ENCODE measurements at places on chromosomes 12 and 14.

DNA sequence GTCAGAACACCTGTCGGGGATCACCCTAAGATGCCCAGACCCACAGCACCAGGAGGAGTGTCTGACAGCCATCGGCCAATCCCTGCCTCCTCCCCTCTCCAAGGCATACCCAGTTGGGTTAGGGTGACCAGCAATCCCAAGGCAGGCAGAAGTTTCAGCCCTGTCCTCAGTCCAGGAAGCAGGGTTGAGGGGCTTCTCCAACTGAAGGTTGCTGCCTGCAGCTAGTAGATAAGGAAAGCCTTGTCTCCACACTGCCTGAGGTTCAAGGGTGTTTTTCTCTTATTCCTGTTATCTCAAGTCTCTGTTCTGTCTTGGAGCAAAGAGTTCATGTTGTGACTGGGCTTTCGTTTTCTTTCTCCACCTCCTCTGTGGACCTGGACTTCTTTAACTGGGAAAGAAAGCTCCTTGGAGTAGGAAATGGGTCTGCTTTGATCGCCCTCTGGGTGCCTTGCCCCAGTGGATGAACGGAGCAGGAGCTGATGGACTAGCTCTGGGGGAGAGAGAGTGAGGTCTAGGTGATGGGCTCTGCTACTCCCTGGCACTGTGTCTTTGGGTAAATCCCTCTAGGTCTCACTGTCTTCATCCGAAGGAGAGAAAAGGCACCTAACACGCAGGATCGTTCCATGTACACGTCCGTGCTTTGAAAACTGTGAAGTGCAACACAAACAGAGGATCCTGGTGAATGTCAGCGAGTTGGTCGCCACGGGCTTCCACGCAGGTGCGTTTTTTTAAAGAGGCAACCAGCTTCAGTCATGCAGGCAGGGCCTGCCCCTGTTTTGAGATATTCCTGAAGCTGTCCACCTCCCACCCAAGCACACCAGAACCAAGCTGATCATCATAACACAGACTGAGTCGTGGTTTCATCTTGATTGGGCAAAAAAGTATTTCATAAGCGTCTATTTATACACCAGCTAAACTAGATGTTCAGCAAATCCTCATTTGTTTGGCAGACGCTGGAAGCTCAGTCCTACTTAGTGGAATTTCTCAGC is 52.5 kb upstream of the FOXN3 start:
- DNase-seq = no peak

DNA sequence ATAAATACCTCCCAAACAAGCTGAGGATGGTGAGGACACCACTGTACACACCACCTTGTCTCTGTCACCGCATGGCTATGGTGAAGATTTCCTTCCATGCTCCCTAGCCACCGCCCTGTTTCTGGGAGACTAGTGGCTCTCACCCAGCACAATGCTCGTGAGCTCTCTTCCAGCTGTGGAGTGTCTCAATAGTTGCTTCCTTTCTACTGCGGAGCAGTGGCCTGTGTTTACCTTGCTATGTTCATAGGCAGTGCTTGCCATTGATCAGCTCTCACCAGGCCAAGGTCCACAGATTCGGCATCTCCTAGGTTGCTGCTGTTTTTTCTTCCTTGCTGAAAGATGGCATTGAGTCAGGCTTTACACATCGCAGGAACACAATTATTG is 313.6 kb upstream of the RTL1 start:
- no peak for DNase-seq

DNA sequence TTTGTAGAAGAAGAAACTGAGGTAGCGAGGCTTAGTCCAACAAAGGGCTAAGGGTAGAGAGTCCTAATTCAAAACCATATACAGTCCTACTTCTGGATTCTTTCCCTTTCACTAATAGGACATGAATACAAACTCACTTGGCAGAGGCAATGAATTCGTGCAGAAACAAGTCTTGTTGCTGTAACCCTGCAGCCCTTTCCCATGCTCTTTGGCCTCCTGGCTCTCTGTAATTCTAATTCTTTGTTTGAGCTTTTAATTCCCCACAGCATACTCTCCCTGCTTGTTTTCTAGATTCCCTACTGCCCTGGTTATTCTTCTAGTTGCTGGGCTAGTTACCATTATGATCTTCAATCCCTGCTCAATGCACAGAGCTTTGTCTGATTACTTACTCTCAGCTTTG is 381.4 kb downstream of the ETNK1 start:
- no peak for DNase-seq

DNA sequence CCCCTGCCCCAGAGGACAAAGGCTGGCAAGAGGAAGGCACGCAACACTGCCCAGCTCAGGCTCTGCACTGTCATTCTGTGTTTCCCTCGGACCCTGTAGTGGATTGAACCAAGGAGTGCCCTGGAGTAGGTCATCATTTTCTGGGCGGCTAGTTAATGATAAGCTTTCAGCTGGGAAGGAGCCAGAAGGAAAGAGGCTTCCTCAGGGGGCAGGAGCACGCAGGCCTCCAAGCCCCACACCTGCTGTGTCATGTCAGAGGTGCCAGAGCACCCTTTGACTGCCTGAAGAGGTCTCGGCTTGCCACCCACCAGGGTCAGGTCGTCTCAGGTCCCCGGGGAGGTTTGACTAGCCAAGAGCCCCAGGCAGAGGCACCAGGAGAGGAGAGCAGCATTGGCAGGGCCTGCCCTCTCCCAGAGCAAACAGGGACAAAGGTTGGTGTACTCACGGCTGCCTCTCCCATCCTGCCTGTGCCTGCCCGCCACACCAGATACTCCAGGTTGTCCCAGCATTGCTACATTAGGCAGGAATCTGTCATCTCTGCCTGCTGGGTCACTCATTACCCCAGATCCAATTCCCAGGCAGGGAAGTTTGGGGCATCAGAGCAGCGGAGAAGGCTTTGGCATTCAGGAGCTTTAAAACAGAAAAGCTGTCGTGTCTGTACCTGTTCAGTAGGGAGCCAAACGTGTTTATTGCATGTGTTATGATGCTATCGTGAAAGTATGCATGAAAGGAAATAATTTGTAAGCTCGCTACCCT is 33.5 kb upstream of the ATP2A2 start:
- no peak for DNase-seq

GRCh38 chr14:103130965-103131364 is 7.7 kb downstream of the TNFAIP2 start:
- no peak for DNase-seq

- DNase-seq = no peak
Measured at GRCh38 chr12:103012884-103013283, 55.4 kb downstream of the ASCL1 start.

DNA sequence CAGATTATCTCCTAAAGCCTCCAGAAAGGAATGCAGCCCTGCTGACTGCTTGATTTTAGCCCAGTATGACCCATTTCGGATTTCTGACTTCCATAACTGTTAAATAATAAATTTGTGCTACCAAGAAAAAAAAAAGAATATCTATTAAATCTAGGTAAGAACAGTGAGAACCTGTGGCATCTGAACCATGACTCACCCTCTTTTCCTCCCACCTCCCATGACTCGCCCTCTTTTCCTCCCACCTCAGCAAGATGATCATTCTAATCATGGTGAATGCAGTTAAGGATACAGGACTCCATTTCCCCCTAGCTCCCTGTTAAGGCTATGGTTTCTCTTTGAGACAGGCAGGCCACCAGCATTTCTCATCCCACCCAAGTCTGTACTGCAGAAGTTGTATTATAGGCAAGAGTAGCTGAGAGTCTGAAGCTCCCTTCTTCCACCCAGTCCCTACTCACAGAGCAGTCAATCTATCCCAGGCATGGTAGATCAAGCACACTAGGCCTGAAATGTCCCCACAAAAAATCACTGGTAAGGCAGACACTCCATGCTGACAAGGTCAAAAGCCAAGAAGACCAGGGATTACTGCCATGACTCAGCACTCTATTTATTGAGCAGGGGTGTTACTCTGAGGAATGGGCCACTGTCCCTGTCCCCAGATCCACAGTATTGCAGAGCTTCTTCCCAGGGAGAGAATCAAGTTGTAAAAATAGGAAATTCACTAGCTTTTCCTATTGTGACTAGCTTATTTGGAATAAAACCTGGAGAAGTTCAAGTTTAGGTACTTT is 188.9 kb downstream of the ADAMTS20 start:
- DNase-seq = no peak

DNA sequence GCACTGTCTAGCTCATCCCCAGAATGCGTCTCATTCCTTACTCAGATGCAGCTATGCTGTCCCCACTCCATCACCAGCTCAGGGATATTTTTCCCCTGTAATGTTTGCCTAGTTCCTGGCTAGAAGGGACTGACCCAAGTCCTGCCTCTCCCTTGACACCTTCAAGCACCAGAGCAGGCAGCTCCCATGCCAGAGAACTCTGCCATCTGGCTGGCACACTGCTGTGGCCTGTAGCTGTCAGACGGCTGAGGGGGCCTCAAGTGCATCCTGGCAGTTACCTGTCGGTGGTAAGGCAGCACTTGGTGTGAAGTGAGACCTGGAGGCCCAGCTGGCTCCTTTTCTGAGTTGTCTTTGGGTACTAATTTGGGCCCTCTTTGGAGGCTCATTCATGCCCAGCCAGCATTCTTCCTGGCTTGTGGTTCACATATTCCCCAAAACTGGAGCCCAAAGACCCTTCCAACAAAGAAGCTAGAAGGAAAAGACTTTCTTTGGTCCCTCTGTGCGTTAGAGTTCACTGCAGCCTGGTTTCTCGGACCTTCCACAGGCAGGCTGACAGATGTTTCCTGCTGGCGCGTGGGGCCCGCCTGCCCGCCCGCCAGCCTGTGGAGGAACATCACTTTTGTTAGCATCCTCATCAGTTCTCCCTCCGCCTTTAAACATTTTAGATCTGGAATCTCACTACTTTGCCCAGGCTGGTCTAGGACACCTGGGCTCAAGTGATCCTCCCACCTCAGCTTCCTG is 33.0 kb downstream of the RNF34 start:
- no peak for DNase-seq

DNA sequence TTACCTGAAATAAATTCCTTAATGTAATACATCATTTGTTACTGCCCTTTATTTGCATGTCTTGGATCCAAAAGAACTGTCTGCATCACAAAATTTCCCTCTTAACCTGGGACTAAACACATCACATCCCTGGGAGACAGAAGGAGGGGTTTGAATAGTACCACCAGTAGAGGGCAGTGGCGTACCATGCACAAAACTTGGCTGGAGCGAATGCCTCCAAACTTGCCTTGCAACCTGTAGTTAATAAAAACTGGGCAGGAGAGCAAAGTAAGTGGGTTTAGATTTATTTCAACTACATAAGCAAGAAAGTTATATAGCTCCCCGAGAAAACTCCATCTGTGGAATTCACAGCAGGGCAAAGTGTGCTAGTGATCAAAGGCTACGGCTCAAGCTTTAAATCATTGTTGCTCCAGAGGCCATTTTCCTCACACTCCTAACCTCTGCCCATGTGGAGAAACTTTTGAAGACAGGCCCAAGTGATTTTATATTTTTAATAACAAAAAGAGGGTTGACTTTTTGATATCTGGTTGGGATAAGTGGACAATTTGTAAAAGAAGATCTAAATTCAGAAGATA is 1176.7 kb upstream of the SEL1L start:
- DNase-seq = no peak

GRCh38 chr12:12450043-12450471 is 93.2 kb downstream of the BORCS5 start:
- DNase-seq = no peak

GRCh38 chr14:89638891-89639290 is 221.9 kb upstream of the FOXN3 start:
- DNase-seq = no peak

DNA sequence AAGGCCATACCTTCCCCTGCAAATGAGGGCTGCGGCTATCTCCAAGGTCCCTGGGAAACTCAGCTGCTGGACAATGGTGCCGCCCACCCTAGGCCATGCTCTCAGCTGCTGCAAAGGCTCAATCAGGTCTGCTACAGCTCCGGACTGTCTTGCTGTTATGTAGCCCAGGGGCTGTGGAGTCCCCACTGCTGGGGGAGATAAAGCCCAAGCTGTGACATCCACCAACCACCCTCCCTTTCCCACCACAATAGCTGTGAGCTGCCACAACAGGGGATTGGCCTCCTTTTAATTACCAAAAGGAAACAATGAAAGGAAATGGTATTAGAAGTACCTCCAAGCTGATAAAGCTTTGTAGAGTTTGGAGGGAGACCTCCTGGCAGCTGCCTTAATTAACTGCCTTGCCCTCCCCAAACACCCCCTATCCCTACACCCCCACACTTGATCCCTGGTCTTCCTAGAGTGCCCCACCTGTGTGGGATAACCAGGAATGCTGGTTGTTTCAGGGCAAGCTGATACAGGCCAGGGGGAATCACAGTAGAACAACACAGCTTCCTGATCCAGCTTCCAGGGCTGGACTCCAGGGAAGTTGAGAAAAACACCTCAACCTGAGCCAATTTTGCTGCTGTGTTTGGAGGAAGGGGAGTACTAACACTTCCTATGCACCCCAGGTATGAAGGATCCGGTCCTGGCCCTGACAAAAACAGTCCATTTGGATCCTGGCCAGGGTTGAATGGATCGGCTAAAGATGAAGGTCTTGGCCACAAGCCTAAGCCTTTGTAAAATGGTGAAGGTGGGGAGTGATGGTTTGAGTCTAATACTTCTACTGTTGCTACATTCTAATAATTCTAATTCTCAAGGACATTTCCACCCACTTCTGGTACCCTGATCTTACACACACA is at the start of gene VWF:
VWF (minus strand) TSS at position 260 of the 899 bp plus-strand sequence. CDS start 1,474 bp downstream, outside the sequence.
- no peak for DNase-seq

- no peak for DNase-seq
Measured at GRCh38 chr12:120110550-120111501, 5.7 kb downstream of the RAB35 start.

DNA sequence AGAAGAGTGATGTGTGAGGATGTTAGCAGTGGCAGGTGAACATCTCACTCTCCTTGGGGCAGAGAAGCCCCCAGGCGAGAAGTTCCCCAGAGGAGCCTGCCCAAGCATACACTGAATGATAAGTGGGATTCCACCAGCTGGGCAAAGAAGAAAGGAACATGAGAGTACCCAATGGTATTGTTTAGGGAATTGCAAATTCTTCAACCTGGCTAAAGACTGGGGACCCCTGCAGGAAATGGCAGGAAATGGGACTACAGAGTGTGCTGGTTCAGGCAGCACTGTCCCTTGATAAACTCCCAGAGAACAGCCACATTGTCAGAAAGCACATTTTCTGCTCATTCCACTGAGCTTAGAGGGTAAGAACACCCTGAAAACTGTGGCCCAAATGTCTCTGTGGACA is 121.3 kb downstream of the RPS29 start:
- no peak for DNase-seq

DNA sequence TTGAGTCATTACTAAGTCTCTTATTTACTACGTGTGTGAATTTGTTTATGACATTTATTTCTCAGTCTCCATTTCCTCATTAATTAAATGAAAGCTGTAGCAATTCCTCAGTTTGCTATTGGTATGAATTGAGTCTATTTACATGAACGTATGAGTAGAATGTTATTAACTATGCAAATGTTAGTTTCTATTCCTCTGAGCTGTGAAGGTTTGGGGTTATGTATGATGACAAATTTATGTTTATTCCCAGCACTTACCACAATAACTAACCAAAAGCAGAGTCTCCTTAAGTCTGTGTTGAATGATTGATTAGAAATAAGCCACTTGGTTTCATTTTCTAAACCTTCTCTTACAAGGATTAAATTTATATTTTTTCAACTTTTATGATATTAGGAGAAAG is 1340.9 kb downstream of the FSCB start:
- no peak for DNase-seq

GRCh38 chr14:37263656-37264236 is 66.0 kb downstream of the MIPOL1 start:
- no peak for DNase-seq
